ENCODE measurements at places on chromosomes 3 and 15.

GRCh38 chr15:59160880-59161593, 45.6 kb upstream of the LDHAL6B start:
- DNase-seq, result no peak

GRCh38 chr15:31440754-31441311, 114.2 kb downstream of the KLF13 start:
- DNase-seq, result peak; percentile 46

DNA sequence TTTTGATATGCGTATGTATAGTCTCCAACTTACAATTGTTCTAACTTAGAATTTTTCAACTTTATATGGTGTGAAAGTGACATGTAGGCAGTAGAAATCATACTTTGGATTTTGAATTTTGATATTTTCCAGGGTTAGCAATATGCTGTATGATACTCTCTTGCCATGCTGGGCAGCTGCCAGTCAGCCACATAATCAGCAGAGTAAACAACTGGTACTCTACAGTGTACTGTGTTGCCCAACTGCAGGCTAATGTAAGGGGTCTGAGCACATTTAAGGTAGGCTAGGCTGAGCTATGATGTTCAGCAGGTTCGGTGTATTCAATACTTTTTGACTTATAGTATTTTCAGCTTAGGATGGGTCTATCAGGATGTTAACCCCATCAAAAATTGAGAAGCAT, 52.0 kb upstream of the RYK start:
- no peak for DNase-seq

DNA sequence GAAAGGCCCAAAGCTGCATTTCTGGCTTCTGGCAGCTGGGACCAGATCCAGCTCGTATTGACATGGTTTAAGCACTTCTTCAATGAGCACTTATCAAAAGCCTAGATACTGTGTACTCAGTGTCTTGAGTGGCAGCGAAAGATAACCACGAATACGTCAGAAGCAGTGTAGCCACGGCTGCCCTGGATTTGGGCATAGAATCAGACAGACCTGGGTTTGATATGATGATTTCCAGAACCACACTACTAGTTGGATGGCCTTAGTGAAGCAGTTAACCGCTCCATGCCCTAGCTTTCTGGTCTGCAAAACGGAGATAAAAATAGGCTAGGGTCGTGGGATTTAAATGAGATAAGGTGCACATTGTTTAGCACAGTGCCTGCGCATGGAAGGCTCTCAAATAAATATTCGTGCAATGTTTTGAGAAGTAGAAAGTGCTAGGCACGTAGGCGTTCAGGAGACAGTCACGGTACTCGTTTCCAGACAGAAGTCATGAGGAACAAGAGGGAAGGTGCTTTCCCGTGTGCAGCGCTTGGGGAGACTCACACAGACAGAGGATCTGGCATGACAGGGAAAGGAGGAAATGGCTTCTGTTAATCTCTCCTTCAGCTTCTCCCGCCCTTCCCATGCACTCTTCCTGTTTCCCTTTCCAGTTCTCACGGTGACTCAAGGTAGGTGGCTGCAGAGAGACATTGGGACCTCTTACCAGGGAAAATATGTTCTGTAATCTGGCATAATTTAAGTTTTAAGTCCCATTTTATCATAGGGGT, 70.3 kb downstream of the CCNL1 start:
- DNase-seq, result peak; percentile 40

DNA sequence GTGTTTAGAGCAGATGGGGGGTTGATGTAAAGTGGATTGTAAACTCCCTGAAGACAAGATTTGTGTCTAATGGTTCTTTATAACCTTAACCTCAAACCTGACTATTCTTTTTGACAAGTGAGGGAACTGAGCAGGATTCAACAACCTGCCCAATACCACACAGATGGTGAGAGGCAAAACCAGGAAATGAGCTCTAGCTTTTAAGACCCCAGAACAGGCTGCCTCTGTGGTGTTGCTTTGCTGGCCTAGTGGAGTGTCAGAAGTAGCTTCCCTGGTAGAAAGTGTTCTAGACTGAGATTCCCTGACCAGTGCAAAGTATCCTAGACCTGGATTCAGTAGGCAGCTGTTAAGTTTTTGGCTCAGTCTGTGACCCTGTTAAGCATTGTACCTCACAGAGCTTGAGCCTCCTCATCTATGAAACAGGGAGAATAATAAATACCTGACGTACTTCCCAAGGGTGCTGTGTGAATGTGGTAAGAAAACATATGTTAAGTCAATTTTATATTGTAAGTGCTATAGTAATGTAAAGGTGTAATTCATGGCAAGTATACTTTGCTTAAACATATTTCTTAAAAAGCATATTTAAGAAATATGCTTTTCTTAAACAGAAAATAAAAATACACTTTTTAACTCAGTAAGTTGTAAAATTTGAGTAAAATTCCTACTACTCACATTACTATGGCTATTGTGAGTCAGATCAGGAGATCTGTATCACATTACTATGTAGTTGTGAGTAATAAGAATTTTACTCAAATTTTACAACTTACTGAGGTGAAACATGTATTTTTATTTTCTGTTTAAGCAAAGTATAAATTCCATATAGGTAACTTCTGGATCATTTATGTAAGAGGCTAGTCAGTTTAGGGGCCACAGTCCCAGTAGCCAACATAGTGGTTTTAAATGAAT, 8.8 kb downstream of the GPR87 start:
- no peak for DNase-seq

- DNase-seq, result no peak
Measured at GRCh38 chr15:45664451-45664850, 29.6 kb downstream of the SQOR start.

- no peak for DNase-seq
Measured at GRCh38 chr3:120272286-120272685, 12.7 kb downstream of the GPR156 start.

DNA sequence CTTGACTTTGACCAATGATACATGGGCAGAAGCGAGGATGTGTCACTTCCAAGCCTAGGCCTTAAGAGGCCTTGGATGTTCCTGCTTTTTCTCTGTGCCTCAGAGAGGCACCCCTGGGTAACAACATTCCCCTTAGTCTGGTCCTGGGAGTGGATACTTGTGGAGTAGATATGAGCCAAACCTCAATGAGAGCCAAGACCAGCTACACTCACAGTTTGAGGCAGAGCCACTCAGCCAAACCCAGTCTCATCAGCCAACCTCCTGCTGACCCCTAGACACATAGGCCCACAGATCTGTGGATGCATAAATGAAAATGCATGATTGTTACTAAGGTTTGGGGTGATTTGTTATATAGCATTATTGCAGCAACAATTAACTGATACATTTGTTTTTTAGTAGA, 114.2 kb downstream of the ZNF621 start:
- DNase-seq, result no peak

DNA sequence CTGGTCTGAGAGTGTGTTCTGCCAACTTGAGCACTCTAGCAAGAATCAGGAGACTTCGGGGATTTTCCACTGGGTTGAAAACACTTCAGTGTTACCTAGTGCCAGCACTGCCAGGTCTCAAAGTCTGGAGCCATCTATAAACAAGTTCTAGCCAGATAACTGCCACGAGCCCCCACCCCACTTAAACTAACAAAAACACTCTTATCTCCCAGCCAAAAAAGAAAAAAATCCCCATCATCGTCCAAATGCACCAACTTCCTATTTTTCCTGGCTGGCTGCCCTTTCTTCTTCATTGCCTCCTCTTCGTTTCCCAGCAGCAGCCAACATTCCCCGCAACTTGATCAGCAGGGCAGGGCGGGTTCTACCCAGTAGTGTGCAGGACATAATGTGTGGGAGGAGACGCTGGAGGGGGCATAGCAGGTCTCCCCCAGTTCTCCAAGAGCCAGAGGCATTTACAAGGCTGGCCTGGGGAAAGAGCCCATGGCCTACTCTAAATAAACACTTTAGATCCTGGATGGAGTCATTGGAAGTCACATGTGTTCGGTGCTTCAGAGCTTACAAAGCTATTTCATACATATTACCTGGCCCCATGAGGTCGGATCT, 29.5 kb downstream of the C2CD4B start:
- DNase-seq, result no peak

- DNase-seq, result no peak
Measured at GRCh38 chr3:123584284-123584987, 417 bp downstream of the HACD2 start.

DNA sequence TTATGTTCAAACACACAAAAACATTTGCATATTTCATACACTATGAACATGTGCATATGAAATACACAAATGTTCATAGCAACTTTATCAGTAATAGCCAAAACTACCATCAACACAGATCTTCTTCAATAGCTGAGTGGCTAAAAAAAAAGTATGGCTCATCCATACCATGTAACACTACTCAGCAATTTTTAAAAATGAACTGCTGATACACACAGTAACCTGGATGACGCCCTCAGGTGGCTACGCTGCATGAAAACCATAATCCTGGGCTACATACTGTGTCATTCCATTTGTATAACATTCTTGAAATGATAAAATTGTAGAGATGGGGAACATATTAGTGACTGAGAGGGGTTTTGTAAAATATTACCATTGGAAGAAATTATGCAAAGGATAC, 243.6 kb downstream of the MAGI1 start:
- no peak for DNase-seq

- no peak for DNase-seq
Measured at GRCh38 chr3:105032541-105032940, 334.2 kb upstream of the ALCAM start.

DNA sequence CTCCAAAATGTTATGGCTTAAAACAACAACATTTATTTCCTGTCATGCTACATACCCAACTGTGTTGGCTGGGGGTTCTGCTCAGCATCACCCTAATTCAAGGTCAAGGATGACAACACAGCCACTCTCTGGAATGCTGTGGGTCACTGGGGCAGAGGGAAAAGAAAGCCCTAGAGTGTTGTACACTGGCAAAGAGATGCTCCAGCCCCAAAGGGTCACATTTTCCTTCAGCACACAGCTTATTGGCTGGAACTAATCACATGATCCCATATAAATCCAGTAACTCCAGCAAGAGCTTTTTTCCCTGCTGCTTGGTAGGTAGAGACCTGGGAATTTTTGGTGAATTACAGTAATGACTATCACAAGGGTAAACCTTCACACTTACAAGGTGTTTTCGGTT, 1041.4 kb downstream of the NTRK3 start:
- DNase-seq, result no peak

GRCh38 chr15:54576298-54576935, 598.2 kb downstream of the UNC13C start:
- DNase-seq, result no peak

- no peak for DNase-seq
Measured at GRCh38 chr3:122784436-122784835, 9.2 kb downstream of the HSPBAP1 start.

DNA sequence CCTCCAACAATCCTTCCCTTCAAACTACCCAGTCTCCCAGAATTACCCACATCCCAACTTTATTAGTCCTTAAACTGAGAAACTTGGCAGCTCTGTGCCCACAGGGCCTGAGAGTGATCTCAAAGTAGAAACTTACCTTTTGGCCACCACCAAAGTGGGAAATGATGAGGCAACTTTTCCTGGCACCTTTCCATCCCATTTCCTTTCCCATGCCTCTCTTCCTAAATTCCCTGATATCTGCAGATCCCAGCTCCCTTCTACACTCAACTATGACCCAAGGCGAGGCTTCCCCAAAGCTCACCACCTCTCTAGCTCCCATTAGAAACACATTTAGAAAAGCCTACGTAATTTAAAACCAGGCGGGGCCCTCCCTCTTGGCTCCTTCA, 271.9 kb downstream of the FOXP1 start:
- DNase-seq, result no peak

- no peak for DNase-seq
Measured at GRCh38 chr3:164340273-164340672, 738.0 kb downstream of the SI start.

GRCh38 chr3:157237886-157238285, 77.9 kb upstream of the CCNL1 start:
- DNase-seq, result no peak

- DNase-seq, result no peak
Measured at GRCh38 chr15:28167042-28167441, 67.9 kb upstream of the OCA2 start.

DNA sequence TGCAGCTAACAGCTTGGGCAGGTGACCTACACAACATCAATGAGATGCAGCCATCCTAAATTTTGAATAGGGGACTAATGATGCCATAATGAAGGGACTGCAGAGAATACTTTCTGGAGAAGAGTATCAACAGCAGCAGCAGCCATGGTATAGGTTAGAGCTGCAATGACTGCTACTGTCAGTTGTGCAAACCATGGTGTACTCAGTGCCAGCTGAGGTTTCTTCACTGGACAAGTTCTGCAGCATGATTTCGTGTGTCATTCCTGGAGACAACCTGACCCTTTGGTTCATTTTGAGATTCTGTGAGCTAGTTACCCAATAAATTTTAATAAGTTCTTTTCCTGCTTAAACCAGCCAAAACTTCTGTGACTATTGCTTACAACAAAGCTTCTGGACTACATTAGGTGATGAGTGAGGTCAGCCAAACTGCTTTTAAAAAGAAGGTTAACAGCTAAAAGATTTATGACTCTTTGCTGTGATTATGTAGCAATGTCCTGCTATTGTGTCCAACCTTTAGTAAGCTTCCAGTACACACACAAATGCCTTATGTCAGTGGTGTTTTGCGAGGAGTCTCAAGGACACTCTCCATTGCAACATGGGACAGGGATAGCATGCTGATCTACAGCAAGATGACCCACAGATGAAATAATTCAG, 4.8 kb upstream of the DAZL start:
- no peak for DNase-seq

- DNase-seq, result no peak
Measured at GRCh38 chr3:169722724-169723123, 42.1 kb downstream of the TERC start.

DNA sequence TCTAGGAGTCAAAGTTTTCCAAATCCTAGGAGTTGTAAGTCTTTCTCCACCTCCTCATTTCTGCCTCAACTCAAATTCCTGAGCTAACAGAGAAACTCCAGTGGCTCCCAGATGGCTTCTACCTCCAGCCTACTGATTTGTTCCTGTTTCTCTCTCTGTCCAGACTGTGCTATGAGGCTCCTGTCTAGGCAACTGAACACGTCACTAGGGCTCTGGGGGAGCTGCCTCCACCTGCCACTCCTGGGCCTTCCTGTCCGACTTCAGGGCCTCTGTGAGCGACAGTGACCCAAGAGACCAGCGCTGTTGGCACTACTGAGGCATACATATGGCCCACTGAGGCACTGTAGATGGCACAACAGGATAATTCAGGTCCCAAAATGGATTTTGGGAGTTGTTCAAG, 71.4 kb downstream of the EXOG start:
- no peak for DNase-seq

GRCh38 chr3:172379372-172379771, 68.9 kb downstream of the GHSR start:
- no peak for DNase-seq
